ENCODE measurements at places on chromosomes 6 and 20.
A peak's percentile ranks its signal among the peaks of the same experiment; 100 is the strongest.

- no peak for DNase-seq
Observed at GRCh38 chr6:130138909-130139242, 83.9 kb downstream of the SAMD3 start.

DNA sequence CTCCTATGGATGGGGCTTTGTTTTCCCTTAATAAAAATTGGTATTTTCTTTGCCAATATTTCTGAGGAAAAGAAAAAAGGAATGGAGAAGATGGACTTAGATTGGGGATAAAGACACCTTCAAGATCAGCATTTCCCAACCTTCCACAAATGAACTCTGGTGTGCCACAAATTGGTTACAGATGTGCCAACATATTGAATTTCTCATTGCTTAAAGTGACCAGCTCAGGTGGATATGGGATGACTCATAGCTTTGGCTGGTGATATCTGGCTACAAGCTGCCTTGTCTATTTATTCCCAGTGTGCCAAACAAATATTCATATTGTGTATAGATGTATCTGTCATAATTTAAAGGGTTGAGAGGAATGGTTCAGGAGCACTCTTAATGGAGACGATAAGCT lies 32.5 kb downstream of the THEMIS start:
- no peak for DNase-seq

DNA sequence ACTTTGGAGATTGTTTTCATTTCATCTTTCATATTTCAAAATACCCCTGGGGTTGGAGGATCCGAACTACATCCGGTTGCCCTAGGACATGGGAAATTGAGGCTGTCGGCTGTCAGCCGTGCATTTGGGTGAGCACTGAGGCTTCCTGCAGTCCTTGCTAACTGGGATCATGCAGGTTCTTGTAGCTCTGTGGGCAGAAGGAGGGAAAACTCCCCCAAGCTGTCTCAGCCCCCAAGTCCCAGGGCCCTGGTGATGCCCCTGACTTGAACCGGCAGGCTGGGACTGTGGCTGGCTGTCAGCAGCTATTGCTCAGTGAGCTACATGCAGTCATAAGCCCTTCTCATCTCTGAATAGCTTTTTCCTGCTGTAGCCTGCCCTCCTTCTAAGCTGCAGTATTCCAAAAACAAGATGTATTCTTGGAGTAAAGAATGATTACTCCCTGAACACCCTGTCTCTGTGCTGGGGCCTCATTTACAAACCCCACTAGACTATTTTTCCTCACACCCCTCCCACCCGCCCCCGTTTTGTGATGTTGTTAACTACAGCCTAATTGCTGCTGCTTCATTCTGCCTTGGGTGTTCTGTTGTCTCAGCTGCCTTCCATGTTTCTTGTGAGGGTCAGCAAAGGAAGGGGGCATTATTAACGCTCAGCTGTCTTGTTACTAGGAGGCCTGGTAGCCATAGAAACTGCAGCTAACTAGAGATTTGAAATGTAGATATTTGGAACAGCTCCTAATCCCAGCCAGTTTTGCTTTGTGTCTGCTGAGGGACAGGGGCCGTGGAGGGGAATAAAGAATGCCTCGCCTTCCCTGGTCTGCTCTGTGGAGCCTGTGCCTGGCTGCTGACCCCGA lies 18.1 kb downstream of the MTRES1 start:
- no peak for DNase-seq

- no peak for DNase-seq
Observed at GRCh38 chr20:2244523-2244922, 51.3 kb upstream of the TGM3 start.

- DNase-seq = no peak
Observed at GRCh38 chr6:25218346-25218745, 60.8 kb upstream of the CARMIL1 start.

GRCh38 chr6:34362909-34363680 lies 29.4 kb downstream of the NUDT3 start:
- no peak for DNase-seq

DNA sequence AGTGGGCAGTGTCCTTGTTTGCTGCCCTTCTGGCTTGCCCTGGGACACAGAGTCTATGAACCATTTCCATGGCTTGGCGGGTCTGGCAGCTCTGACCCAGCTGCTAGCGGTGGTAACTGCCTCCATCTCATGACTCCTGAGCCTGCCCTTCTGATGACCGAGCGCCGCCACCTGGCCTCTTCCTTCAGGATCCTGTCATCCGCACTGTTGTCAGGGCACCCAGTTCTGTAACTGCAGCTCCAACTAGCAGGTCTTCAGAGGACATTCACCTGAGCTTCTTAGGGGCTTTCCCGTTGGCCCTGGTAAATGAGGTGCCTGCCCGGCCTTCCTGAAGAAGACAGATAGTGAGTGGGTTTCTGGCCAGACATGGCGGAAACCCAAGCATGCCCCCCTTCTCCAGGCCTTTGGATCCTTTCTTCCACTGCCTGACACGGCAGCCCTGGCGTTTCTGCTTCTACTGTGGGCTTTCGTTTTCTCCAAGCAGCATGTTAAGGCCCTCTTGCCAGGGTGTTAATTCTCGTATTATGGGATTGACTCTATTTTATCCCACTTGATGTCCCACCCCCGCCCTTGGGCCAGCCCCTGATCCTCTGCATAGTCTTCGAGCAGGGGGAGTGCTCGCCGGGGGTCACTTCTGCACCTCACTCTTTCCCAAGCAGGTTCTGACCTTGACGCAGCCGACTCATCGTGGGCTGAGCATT lies 24.7 kb downstream of the PACSIN1 start:
- no peak for DNase-seq

- no peak for DNase-seq
Observed at GRCh38 chr6:56361812-56362211, 114.4 kb upstream of the COL21A1 start.

GRCh38 chr6:100664274-100665040 lies 199.7 kb upstream of the SIM1 start:
- DNase-seq = peak; percentile 12

DNA sequence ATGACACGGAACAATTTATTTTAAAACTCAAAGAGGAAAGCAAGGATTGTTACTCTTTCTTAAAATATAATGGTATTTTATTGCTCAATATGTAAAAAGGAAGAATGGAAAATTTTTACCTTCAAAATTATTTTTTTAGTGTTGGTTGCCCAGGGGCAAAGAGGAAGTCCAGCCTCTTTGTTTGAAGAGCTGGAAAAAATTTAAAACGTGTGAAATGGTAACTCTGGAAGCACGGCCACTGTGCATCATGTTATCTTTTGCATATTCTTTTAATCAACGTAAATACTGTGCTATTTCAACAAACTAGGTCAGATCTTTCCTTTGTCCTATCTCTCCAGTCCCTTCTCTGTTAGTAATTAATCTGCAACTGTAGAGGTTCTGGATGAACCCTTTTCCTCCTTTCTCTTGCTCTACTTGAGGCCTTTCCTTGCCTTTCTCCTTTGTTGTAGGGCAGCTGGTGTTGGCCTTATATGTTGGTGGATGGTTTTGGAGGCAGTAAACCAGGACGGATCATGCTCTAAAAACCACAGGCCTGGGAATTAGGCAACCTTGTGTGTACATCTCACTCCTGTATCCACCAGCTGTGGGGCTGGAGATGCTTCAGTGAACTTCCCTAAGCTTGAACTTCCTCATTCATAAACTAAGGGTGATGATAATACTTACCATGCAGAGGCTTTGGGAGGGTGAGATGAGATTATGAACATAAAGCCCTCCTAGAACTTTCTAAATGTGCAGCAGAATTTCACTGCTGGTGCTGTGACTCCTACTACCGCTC lies 143.3 kb downstream of the PRL start:
- DNase-seq = no peak

GRCh38 chr6:31268836-31269235 lies 3.1 kb downstream of the HLA-C start:
- DNase-seq = no peak

DNA sequence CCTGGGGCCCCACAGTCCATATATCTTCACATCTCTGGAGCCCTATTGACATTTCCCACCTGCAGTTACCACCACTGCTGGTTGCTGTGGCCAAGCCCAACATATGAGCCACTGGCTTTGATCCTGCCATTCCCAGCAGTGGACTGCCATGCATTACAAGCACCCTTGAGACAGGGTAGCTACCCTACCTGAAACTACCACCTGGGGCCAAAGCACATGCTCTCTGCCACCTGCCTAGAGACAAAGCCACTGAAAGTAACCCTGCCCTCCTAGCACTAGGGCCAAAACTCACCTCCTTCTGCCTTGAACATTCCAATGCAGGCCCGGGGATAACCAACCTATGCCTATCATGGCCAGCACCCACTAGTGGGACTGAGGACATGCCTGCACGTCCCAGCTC lies 255.5 kb upstream of the KHDRBS2 start:
- DNase-seq = no peak

DNA sequence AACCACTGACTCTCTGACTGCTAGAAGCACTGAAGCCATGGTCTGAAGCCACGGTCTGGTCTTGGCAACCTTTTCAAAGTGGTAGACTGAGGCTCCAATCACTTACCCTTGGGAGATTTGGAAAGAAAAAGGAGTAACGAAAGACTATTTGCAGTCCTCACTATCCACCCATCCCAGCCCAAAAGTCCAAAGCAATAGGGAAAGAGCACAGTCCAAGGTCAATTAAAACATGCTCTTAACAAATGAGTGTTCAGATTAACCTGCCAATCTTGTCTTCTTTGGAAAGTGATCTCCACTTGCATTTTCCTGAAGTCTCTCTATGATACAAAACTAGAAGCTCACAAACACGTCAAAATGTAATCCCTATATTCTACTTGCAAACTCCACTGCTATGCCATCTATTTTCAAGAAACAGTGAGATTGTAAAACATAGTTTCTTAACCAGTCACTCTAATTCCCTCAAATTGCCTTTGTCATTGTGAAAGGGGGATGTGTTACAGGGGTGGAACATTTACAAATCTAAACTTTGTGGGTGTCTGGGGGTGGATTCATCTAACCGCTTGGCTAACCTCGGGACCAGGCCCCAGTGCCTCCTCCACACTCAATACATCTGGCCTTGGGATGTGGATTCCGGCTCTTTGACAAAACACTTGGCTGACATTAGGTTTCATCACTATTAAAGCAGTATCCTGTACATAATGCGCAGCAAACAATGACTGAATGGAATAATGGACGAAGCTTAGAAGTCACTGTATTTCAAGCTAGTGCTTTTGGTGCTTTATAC lies 56.4 kb downstream of the B4GALT5 start:
- DNase-seq = no peak

DNA sequence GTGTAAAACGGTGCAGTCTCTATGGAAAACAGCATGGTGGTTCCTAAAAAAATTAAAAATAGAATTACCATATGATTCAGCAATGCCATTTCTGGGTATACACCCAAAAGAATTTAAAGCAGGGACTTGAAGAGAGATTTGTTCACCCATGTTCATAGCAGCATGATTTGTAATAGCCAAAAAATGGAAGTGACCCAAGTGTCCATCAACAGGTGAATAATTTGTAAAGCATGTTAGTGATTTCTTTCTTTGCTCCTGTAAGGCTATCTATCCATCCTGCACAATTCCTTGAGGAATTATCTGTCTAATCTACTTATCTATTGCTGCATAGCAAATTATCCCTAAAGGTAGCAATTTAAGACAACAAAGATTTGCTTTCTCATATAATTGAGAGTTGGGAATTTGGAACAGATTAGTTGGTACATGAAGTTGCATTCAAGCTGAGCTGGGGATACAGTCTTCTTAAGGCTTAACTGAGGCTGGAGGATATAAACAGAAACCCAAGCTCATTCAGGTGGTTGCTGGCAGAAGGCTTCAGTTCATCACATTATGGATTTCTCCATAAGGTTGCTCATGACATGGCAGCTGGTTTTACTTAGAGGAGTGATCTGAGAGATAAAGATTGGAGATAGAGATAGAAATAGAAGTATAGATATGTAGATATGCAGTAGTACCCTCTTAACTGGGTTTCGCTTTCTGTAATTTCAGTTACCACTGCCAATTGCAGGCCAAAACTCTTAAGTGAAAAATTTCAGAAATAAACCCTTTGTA lies 62.0 kb downstream of the IL22RA2 start:
- DNase-seq = no peak

DNA sequence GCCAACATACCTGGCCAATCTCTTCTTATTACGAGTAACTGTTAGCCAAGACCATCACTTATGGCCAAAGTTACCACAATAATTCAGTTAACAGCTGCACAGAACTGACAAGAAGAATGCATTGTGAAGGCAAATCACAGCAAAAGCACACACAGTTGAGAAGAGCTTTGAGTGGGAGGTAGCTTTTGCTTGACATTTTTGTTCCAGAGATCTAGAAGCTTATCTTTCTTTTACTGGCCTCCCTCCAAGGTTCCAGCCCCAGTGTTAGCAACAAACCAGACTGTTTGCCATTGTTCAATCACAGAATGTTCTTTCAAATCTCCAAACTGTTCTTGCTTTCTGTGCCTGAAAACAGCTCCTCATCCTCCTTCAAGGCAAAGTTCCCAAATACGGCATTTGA lies 35.9 kb upstream of the IRAK1BP1 start:
- no peak for DNase-seq

DNA sequence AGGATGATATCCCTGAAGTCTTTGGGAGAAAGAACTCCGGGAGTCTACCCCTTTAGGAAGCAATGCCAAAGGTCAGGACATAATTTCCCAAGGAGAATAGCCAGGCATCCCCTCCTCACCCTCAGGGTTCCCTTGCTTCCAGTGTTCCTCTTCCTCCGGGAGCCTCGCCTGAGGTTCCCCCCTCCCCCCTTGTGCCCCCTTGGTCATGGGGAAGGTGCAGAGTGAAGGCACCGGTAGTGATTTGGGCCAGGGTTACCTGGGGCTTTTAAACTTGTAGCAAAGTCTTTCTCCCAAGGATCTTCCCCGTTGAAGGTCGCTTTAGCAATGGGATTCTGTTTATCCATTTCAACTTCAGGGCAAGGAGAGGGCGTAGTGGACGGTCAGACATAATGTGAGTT lies 1.2 kb downstream of the ISM1 start:
- no peak for DNase-seq

- DNase-seq = no peak
Observed at GRCh38 chr6:118240878-118241528, 307.1 kb upstream of the PLN start.

GRCh38 chr6:25222006-25222678 lies 57.0 kb upstream of the CARMIL1 start:
- DNase-seq = no peak

DNA sequence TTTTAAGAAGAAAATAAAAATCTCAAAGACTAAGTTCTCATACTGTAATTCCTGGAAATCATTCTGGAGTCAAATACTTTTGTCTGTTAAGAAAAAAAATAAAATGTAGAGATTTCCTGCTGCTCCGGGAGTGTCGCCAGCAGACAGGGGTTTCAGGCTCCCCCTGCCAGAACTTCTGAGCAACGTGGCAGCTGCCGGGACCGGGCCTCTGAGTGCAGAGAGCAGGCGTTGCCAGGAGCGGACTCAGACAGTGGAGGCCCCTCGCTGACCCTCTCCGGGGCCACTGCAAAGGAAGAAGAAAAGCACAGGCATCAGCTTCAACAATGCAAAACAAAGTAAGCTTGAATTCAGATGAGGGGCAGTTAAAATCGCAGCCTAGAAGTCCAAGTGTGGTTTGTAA lies 95.5 kb downstream of the THBS2 start:
- no peak for DNase-seq

- DNase-seq = peak; percentile 26
Observed at GRCh38 chr6:155126727-155127439, 131.8 kb downstream of the TIAM2 start.

GRCh38 chr20:53763707-53764414 lies 170.2 kb upstream of the ZNF217 start:
- DNase-seq = no peak

Measured in RWPE1 (cell line).